ENCODE measurements at places on chromosomes 7 and 10.

GRCh38 chr7:99788554-99788953 is 4.6 kb upstream of the CYP3A4 start:
- peak; percentile 63 for DNase-seq

GRCh38 chr7:131908714-131909113 is 352.3 kb upstream of the PODXL start:
- no peak for DNase-seq

DNA sequence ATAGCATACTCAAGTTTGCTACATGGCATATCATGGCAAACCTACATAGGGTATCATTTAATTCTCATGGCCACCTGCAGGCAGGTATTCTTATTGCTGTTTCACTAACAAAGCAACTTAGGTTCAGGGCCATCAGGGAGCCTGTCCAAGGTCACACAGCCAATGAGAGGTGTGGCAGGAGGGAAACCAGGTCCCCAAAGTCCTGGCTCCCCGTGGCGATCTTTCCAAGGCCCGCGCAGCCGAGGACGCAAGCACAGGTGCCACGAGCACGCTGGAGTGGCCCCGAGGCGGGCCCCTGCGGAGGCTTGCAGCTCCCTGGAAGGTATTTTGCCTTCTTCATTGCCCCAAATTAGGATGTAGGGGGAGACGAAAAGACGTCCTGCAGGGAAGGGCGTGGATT is 20.8 kb downstream of the PRKAG2 start:
- DNase-seq, result no peak

DNA sequence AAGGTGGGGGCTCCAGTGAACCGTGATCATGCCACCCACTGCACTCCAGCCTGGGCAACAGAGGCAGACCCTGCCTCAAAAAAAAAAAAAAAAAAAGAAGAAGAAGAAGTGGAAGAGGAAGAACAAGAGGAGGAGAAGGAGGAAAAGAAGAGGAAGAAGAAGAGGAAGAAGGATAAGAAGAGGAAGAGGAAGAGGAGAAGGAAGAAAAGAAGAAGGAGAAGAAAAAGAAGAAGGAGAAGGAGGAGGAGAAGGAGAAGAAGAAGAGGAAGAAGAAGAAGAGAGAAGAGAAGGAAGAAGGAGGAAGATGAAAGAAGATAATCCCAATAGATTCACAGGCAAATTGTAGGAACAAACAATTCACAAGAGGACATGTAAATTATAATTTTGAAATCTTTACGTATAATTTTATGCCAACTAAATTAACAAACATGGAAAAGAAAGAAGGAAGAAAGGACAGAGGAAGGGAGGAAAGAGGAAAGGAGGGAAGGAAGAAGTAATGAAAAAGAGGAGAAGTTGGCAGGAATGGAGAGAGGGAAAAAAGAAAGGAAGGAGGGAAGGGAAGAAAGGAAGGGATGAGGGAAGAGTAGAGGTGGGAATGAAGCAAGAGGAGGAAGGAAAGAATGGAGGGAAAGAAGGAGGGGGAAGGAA is 3.5 kb downstream of the SVOPL start:
- no peak for DNase-seq

GRCh38 chr10:79380125-79380945 is 33.1 kb downstream of the PPIF start:
- no peak for DNase-seq

GRCh38 chr10:75506930-75507329 is 75.5 kb downstream of the LRMDA start:
- DNase-seq, result no peak

- DNase-seq, result no peak
Observed at GRCh38 chr7:41892356-41893100, 189.6 kb upstream of the INHBA start.

GRCh38 chr10:130687566-130687965 is 551.4 kb downstream of the GLRX3 start:
- DNase-seq, result no peak

- DNase-seq, result no peak
Observed at GRCh38 chr7:15556339-15557105, 5.3 kb downstream of the AGMO start.

- peak; percentile 69 for DNase-seq
Observed at GRCh38 chr10:63692220-63692896, 171.2 kb downstream of the REEP3 start.

- peak; percentile 66 for DNase-seq
Observed at GRCh38 chr10:45399113-45399512, 25.1 kb downstream of the ALOX5 start.

- no peak for DNase-seq
Observed at GRCh38 chr10:123522702-123523312, 143.3 kb upstream of the GPR26 start.

- no peak for DNase-seq
Observed at GRCh38 chr10:117684672-117685211, 142.2 kb downstream of the EMX2 start.

- DNase-seq, result no peak
Observed at GRCh38 chr10:46560952-46561351, 4.5 kb upstream of the GPRIN2 start.

DNA sequence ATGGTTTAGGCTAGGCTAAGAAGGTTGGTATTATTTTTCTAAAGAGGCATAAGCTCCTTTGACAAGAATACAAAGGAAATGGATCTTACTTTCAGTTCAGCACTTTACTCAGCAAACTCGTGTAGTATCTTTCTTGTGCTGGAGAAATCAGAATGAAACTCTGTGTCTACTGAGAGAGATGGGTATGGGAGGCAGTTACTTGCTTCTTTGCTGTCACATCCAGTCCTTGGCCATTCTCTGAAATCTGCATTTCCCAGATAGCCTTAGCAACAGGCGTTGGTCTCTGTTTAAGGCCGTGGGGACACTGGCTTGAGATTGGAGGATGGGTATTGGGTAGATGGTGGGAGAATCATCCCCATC is 180.5 kb downstream of the NRP1 start:
- DNase-seq, result no peak

DNA sequence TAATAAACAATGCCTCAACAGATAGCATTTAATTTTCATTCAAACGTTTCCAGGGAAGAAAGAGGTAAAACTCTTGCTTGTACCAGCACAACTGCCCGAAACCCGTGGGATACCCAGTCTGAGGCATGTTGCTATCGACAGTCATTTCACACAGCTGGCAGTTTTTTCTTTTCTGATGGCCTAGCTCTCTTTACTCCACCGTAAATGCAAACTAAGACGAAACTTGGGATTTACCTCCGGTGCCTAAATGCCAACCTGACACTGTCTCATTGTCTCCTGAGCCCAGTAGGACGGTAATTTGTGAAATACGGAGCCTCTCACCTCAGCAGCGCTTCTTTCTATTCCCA is 143.5 kb downstream of the PRPF18 start:
- no peak for DNase-seq

GRCh38 chr7:31724696-31725095 is 37.7 kb downstream of the PPP1R17 start:
- no peak for DNase-seq

DNA sequence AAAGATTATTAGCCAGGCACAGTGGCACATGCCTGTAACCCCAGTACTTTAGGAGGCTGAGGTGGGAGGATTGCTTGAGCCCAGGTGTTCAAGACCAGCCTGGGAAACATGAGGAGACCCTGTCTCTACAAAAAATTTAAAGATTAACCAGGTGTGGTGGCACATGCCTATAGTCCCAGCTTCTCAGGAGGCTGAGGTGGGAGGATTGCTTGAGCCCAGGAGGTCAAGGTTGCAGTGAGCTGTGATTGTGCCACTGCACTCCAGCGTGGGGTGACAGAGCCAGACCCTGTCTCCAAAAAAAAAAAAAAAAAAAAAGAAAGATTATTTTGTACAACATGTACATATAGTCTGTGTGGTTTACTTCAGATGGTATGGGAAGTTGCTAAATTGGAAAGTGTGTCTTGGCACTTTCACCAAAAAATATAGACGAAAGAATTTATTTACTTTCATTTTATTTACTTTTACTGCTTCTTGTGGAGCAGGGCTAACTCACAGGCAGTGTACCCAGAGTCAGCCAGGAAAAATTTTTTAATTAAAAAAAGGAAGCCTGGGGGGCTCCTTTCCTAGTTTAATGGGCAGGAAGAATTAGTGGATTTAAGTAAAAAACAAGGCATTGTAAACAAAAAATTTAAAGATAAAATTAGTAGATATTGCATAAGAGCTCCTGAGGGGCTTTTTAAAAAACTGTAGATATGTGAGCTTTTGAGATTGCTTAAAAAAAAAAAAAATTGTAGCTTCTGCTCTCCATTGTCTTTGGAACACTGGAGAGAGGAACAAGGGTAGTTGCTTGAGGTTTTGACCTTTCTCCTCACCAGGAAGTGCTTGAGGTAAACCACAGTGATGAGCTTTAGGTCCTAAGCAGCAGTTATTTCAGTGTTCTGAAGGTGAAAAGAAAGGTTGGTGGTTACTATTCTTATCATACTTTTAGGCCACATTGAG is 44.6 kb upstream of the VDAC2 start:
- DNase-seq, result peak; percentile 53

- peak; percentile 23 for DNase-seq
Observed at GRCh38 chr7:127938588-127938987, 92.6 kb downstream of the LRRC4 start.

DNA sequence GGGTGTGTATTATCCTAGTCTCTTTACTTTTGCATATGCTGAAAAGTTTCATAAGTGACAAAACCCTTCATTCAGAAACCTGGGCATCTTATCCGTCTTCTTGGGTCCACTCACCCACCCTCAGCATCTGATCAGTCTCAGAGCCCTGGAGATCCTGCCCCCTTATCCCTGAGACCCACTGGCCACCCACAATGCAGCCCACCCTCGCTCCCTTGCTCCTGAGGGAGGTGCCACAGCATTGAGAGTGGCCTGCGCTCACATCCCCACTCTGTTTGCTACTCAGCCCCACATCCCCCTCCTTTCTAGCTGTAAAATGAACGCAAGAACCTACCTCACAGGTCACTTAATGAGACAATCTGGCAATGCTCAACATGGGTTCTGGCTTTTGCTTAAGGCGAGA is 27.3 kb downstream of the PDIA4 start:
- no peak for DNase-seq

- DNase-seq, result no peak
Observed at GRCh38 chr10:100746784-100747455, 1.5 kb downstream of the PAX2 start.

DNA sequence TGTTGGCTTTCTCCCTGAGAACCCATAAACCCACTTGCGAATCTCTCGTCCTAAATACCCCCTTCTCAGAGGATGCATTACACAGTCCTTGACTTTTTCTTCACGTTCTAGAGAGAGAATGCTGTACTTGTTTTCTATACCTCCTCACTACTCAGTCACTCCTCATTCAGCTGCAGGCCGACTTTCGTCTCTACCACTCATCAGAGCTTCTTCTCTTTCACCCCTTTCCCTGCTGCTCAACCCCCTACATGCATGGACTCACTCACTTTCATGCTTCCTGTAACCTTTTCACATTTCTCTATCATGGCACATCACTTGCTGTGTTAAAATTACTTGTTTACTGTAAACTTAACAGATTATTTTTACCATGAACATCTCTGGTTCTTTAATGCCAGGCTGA is 19.8 kb downstream of the MDFIC start:
- DNase-seq, result no peak

GRCh38 chr7:150944066-150945042 is 33.8 kb downstream of the KCNH2 start:
- DNase-seq, result no peak

GRCh38 chr7:5892498-5892897 is 6.0 kb upstream of the CCZ1 start:
- DNase-seq, result no peak

- no peak for DNase-seq
Observed at GRCh38 chr7:157404845-157405481, 68.2 kb downstream of the DNAJB6 start.

DNA sequence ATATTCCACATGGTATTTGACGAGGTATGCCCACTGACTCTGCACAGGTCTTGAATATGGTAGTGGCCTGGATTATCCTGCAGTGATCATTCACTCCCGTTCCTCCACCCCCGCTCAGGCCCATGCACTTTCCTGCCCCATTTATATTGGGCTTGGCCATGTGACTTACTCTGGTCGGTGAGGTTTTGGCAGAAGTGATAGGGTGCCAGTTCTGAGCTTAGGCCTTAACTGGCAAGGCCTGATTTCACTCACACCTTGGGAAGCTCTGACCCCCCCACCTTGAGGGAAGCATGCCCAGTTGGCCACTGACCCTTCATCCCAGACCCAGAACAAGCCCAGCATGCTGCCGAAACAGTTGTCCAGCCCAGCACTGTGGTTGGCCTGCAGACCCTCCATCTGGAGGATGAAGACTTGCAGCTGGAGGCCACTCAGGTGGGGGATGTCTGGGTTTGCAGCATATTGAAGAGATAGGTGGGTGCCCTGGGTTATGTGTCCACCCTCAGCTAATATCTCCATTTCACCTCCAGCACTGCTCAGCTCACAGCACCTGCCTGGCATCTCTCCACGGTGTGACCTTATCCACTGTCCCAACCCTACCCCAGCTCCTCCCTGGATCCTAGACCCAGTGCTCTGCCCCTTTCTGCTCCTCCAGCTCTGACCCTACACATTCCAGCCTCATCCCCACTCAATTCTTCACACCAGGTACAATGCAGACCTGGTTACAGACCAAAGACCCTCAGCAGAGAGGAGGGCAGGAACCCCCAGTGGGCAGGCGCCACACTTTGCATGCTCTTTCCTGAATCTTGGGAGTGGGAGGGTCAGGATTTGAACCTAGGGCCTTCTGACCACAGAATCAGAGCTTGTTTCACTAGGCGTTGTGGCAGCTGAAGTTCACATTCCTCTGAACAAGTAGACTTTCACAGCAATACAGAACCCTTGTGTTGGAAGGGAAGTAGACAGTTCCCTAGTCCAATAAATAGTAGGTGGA is 138.1 kb upstream of the CHST15 start:
- DNase-seq, result no peak

DNA sequence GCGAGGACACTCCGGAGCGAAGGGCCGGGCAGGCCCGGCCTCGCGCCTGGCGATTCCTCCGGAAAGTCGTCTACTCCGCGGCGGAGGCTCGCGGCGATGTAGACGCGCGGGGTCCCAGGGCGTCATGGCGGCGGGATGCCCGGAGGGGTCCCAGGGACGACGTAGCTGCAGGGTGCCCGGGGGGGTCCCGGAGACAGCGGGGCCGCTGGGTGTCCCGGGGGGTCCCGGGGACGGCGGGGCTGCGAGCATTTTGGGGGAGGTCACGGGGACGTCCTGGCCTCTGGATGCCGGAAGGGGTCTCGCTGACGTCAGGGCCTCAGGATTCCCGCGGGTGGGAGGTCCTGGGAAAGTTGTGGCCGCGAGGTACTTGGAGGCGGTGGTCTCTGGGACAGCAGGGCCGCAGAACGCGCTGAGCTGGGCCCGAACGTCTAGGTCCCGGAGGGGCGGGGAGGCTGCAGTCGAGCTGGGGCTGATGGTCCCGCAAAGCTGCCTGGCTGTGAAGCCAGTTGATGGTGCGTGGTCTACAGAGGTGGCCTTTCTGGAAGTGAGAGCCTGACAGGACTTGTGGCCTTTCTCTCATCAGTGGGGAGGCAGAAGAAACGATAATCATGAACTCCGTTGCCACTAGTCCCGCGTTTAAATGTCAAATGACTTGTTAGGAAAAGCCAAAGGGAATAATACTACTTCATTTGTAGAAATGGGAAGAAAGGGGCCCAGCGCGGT is 637 bp downstream of the HSPA14 start:
- DNase-seq, result peak; percentile 41

- DNase-seq, result no peak
Observed at GRCh38 chr10:24690961-24691512, 32.6 kb downstream of the ARHGAP21 start.

Data from suppressor macrophage (primary cell).